Caco-2 (cell line): ENCODE measurements at places on chromosomes 1 and 21.

DNA sequence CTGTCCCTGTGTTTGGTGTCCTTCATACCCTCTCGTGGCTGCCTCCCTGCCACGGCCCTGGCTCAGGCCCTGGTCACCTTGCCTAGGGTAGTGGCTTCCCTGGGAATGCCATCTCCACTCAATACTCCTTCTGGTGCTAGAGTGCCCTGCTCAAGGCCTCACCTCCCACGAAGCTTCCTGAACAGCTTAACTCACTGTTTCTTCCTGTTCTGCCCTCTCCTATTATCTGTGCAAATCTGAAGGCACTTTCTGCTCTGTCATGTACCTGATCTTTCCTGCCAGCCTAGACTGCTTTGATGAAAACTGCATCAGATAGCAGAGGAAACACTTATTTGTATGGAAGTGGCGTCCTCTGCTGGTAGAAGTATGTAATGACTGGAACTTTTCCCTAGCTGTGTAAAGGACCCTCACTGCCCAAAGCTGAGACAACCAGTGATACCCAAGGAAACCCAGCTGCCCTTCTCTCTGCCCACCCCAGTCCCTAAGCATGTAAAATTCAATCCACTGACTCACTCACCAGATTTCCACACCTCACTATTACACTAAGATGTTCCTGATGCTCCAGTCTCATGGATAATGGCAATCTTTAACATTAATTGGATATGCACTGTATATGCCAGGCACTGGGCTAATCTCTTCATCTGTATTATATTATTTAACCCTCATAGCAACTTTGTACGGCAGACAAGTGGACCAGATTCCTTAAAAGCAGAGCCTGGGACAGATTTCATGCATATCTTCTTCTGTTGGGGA is 36.2 kb upstream of the BTG2 start:
- peak; percentile 67 for DNase-seq

- DNase-seq = no peak
Observed at GRCh38 chr1:7938070-7938469, 2.6 kb downstream of the TNFRSF9 start.

- no peak for DNase-seq
Observed at GRCh38 chr1:243718893-243719292, 131.2 kb downstream of the AKT3 start.

GRCh38 chr1:165397944-165398343 is 41.4 kb upstream of the LMX1A start:
- DNase-seq = no peak

DNA sequence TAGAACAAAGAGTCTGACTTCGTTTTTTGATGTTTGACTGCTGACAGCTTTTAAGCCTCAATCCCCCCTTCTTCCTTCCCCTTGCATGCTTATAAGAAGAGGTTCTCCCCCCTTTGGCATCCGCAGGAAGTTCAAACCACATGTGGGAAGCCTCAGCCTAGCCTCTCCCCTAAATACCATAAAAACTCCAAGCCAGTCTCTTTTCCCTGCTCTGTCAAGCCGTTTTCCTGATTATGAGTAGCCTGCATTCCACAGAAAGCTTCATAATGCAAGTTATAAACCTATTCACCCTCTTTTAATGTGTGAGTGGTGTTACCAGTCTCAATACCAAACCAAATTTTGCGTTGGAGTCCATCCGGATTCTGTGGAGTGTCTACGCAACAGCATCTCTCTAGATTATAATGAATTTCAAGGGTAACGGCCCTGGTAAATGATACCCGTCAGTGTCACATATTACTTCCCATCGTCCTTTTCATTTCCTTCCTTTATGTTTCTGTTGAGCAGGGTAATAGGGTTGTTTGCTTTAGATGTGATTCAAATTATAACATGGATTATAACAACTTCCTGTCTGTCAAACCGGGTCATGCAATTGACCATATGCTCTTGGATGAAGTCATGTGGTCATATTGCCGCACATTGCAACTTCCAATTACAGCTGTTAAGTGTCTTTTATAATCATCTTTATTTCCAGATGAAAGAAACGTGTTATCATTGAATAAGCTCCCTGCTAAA is 717.5 kb downstream of the RWDD3 start:
- DNase-seq = no peak

DNA sequence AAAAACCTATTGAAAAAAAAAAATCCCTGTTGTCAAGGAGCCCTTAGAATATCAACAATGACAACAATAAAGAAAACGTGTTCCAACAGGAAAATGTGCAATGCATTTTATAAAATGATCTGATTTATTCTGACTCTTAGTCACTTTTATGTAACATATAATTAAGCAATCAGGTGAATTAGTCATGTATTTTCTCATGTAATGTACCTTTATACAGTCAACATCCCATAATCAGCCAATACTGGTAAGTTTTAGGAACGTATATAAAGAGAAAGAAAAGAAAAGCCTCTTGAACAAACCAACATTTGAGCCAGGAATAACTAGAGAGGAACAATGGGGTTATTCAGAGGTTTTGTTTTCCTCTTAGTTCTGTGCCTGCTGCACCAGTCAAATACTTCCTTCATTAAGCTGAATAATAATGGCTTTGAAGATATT is at the start of gene CLCA4:
Gene CLCA4 (plus strand): TSS at position 292 of the 435 bp plus-strand sequence. CDS start 42 bp downstream, at position 334.
- no peak for DNase-seq

DNA sequence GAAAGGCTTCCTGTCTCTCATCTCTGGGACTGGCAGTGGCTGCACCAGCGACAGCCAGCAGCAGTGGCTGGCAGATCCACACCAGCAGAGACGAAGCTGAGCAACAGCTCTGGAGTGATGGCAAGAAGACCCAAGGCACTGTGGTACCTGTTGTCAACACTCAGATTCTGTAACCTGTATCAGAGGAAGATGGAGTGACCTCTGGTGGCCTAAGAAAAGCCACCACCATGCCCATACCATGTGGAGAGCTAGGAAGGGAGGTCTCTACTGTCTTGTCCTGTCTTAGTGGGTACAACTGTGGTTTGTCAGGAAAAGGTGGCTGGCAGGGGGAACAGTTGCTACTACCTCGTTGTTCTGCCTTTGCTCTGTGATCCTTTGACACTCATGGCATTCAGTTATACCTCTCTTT is 22.5 kb upstream of the RHBDL2 start:
- DNase-seq = no peak

- DNase-seq = no peak
Observed at GRCh38 chr1:71522721-71523120, 441.9 kb upstream of the ZRANB2 start.

DNA sequence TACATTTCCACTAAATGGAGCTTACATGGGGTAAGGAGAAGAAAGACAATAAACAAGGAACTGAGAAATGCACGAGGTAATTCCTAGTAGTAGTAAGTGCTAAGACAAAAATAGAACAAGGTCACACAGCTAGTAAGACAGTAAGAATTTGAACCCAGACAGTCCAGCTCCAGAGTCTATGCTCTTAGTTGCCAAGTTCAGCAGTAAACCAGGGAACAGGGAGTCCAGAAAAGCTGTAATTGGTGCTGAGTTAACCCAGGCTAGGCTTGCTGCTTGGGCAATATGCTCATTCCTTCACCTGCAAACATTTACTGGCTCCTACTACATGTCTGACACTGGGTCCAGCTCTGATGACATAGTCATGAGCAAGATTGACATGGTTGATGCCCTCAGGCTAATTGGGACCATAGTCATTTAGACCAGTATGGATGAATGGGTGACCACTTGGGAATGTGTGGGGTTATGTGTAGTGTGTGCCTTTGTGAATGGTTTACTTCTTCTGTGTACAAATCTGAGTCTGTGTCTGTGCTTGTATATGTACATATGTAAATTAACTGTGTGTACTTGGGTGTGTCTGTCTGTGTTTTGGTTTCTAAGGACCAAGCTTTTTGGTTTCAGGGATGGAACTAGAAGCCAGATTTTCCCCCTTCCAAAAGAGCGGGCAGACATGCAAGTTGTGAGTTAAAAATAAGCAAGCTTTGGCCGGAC is 2.0 kb downstream of the GPX7 start:
- DNase-seq = peak; percentile 5

DNA sequence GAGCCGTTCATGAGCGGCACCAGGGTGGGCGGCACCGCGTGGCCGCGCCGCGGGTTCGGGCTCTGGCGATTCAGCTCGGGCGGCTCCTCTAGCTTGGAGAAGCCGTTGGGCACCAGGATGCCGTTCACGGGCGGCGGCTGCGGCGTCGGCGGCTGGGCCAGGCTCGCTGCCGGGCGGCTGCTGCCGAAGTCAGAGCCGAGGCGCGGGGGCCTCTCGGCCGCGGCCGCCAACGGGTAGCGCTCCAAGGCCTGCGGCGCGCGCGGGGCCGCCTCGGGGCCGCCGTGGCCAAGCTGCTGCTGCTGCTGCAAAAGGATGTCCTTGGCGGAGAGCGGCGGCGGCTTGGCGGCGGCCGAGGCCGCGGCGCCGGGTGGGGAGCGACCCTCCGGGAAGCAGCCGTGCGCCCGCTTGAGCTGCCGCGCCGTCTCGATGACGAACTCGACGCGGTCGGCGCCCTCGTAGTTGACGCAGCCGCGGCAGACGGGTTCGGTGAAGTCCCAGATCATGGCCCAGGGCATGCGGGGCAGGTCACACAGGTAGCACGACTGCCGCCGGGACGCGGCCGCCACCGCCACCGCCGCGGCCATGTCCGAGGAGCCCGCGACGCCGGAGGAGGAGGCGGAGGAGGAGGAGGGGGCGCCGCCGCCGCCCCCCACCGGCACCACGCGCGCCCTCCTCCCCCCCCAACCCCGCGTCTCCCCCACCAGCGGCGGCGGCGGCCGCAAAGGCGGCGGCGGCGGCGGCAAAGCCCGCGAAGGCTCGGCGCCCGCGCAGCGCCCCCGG is 877 bp downstream of the IRF2BP2 start:
- peak; percentile 59 for DNase-seq

DNA sequence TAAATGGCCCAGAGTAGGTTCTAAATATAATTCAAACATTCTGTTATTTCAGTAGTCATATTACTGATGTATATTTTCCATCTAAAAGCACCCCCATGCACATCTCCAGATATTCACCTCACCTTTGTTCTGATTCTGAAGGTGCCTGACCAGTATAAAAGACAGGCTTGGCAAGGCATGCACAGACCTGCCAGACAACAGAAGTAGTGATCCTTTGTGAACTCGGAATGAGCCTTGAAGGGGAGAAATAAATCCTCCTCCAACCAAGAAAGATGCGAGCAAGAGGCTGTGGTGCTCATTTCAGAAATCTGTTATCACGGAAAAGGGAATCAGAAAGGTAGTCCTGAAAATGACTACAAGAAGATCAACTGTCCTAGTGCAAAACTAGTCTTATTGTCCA is 287.3 kb downstream of the VAV3 start:
- DNase-seq = no peak

DNA sequence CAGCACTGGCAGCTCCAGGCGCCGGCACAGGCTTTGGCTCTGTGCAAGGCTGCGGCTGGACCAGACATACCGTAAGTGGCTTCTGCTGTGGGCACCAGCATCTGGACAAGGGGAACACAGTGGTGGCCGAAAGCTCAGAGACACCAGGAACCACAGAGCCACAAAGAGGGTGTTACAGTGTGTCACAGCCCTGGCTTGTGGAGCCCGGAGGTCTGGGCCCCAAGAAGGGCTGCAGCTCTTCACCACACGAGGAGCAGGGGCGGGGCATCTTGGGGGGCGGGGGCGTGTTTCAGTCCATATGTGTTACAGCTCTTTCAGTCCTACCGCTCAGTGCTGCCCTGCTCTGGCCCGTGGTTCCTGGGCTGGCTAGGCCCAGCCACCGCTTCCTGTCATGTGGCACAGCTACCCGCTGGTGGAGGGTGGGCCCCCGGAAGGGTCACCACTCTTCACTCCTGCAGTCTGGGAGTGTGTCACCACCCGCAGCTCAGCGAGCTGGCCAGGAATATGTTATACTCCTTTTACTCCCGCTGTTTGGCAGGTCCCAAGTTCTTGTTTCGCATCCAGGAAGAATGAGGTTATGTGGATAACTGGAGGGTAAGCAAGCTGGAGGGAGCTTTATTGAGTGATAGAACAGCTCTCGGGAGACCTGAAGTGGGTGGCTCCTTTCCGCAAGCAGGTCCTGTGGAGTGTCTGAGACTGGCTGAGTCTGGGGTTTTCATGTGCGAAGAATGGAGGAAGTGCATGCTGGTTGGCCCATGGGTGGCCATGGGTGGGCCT is 3.3 kb upstream of the LSM10 start:
- DNase-seq = no peak

DNA sequence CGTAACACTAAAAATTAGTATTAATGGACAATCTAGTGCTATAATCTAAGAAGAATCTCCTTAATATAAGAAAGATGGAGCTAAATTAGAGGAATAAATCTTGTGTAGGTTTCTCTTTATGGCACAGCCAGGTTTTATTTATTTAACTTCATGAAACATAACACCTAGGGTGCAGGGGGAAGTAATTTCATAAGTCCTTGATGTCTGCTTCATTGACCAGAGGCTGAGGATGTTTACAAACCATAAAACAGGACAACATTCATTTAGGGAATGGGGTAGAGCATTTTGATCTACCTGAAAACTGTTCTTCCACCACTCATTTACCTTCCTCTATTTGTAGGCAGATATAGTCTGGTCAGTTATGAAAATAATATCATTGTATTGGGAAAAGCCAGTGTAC is 95.5 kb downstream of the NGF start:
- DNase-seq = no peak

- DNase-seq = no peak
Observed at GRCh38 chr1:185610954-185611353, 123.2 kb upstream of the HMCN1 start.

GRCh38 chr1:214824763-214825162 is 221.8 kb downstream of the CENPF start:
- DNase-seq = no peak

GRCh38 chr1:39272798-39273469 is 68.4 kb downstream of the MACF1 start:
- DNase-seq = no peak

GRCh38 chr1:176603696-176604095 is 140.7 kb downstream of the PAPPA2 start:
- no peak for DNase-seq

DNA sequence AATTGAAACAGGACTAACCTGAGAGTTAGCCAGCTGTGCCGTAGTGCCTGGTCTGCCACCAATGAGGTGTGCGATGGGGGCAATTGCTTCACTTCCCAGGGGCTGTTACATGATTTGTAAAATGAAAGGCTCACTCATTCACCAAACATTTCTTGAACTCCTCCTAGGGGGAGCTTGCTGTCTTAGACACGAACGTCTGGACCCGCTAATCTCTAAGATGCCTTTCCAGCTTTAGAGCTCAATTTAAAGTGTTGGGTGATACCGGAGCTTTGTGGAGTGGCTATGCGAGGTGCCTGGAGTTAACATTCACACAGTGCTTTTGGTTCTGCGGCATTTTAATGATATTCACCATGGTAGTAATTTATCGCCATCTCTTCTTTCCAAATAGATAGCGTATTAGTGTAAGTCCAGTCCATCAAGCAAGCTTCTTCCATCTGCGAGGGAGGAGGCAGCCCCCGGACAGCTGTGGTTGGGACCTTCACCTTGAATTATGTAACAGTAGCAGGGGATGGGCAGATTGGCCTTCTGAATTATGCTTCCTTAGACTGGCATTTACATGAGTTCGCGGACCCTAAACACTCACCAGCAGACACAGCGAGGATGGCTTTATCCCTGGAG is 179.9 kb downstream of the ADSS2 start:
- DNase-seq = no peak
